ENCODE measurements at places on chromosomes 4 and X.

DNA sequence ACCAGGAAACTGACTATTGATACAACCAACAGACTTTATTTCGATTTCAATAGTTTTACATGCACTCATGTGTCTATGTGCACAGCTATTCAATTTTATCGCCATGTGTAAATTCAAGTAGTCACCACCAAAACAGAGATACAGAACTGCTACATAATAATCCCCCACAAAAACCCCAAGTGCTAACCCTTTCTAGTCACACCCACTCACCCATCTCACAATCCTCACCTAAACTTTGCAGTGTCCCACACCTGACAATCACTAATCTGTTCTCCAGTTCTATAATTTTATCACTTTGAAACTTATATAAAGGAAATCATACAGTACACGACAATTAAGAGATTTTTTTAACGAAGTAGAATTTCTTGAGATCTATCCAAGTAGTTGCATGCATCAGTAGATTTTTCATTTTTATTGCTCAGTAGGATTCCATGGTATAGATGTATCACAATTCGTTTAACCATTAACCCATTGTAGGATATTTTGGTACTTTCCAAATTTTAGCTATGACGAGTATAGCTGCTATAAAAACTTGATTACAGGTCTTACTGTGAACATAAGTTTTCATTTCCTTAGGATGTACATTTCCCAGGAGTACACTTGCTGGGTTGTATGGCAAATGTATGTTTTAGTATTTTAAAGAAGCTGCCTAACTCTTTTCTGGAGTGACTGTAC lies 85.9 kb downstream of the CASK start:
- peaks cover 22% of the 10 kb centered on the region for H3K4me1 ChIP-seq
- H3K4me3 ChIP-seq = no peak overlapping the region
- no peaks in the 10 kb centered on the region for H3K27me3 ChIP-seq

DNA sequence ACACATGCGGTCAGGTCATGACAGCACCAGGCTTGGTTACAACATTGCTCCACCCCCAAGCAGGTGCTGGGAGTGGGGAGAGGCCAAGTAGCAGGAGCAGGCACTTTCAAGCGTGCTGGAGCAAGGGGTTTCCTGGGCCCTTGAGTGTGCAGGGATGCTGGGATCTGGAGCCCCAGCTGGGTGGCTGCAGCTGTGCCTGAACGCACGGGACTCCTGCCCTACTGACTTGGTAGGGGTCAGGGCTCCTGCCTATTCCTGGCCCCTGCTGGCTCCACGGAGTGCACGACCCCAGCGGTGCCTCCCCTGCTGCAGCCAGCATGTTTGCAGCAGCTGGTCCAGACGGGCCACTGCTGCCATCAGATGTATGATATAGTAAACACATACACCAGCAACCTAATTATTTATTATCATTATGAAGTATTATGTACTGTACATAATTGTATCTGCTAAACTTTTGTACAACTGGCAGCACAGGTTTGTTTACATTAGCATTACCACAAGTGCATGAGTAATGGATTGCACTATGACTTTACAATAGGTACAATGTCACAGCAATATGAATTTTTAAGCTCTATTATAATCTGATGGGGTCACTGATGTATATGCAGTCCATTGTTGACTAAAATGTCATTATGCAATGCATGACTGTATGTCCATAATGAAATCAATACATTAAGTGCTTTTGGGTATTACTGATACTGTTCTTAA lies 620.6 kb downstream of the RAPGEF2 start:
- no peak overlapping the region for H3K4me3 ChIP-seq
- H3K27ac ChIP-seq = no peak overlapping the region
- no peak for DNase-seq

- no peaks in the 10 kb centered on the region for H3K4me1 ChIP-seq
- no peak for DNase-seq
- no peak overlapping the region for H3K27ac ChIP-seq
- no peaks in the 10 kb centered on the region for H3K36me3 ChIP-seq
Observed at GRCh38 chr4:166662266-166662843, 571.9 kb downstream of the SPOCK3 start.

DNA sequence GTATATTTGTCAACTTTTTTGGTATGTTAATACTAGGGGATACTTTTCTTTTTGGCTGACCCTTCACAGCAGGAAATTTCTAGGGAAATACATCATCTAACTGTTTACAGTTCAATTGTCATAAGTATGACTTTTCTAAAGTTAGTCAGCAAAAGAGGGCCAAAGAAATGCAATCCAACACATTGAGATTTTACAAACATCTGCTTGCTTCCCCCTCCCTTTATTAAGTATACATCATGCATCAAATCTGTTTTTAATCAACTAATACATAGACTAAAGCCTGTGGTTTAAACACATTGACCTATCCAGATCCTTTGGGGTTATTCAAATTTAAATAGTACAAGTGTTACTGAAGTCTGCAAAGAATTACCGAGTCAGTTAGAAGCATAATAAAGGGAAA lies 93.9 kb downstream of the MID1 start:
- no peak for DNase-seq
- H3K27ac ChIP-seq = no peak overlapping the region
- no peaks in the 10 kb centered on the region for H3K36me3 ChIP-seq
- H3K4me3 ChIP-seq = no peak overlapping the region
- H3K27me3 ChIP-seq = no peaks in the 10 kb centered on the region
- no peaks in the 10 kb centered on the region for H3K4me1 ChIP-seq

DNA sequence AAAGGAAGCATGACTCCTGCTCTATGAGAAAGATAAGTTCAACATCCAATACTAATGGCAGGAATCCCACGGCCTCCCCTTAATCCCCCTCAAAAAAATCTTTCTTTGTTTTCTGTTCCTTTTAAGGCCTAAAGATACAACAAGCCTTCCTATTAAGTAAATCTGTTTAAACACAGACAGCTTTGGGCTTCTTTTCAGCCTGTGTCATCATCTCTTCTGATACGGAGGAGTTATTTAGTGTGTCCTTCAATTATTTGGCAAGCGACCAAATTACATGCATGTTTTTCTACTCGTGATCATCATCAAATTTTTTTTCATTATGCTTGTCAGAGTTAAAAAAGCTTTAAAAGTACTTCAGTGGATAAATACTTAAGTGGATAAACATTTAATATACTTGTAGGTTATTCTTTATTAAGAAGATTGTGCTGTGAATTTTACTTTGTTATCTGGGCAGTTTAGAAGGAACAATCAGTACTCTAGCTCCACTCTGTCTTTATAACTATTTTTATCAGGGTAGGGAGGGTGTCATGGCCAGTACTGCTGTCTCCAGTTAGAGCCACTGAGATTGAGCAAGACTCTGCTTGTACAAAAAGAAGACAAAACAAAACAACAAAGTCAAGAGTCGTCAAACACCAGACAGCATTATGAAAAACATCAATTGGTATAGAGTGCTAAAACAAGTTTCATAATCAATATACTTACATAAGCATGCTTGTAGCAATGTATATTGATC lies 210.7 kb downstream of the PRR32 start:
- DNase-seq = no peak
- no peak overlapping the region for H3K4me3 ChIP-seq
- no peak overlapping the region for H3K27ac ChIP-seq
- H3K27me3 ChIP-seq = no peaks in the 10 kb centered on the region

GRCh38 chrX:40151211-40152172 lies 53.7 kb upstream of the BCOR start:
- H3K27me3 ChIP-seq = no peaks in the 10 kb centered on the region
- H3K36me3 ChIP-seq = no peaks in the 10 kb centered on the region
- H3K27ac ChIP-seq = no peak overlapping the region
- H3K4me1 ChIP-seq = peaks cover 16% of the 10 kb centered on the region

DNA sequence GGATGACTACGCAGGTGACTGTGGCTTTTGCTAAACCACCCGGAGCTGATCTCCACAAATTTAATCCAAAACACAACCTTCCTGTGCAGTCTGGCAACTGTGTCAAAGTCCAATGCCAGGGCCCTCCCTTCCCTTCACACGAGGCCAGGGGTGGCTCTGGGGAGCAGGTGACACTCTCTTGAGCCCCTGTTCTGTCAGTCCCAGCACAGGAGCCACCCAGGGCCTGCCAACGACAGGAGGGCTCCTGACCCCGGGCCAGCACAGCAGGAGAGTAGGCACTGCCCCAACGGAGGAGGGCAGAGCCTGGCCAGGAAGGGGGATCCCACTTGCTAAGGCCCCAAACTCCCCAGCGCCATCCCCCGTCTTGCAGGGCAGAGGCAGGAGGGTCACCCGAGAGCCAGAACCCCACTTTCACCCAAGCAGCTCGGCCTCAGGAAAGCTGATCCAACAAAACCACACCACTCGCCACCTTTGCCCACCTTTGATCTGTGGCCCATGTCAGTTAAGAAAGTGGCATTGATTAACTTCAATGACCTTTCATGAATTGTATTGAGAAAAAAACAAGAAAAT lies 44.7 kb downstream of the FAM53A start:
- no peak overlapping the region for H3K27ac ChIP-seq
- DNase-seq = no peak
- H3K36me3 ChIP-seq = no peaks in the 10 kb centered on the region
- H3K27me3 ChIP-seq = no peaks in the 10 kb centered on the region
- H3K4me3 ChIP-seq = no peak overlapping the region

- H3K4me3 ChIP-seq = no peak overlapping the region
- H3K4me1 ChIP-seq = no peaks in the 10 kb centered on the region
- no peak overlapping the region for H3K27ac ChIP-seq
- H3K36me3 ChIP-seq = no peaks in the 10 kb centered on the region
- DNase-seq = no peak
Observed at GRCh38 chr4:88812420-88812819, 114.8 kb upstream of the NAP1L5 start.

- H3K36me3 ChIP-seq = no peaks in the 10 kb centered on the region
- H3K27me3 ChIP-seq = peaks cover 47% of the 10 kb centered on the region
- peaks cover 13% of the 10 kb centered on the region for H3K4me1 ChIP-seq
- H3K27ac ChIP-seq = no peak within 1 kb of the TSS
Observed at GRCh38 chr4:82561786-82562563, at the start of gene TMEM150C. TMEM150C (minus strand) TSS chr4:82561988; CDS start chr4:82504657, 57,331 bp downstream.

DNA sequence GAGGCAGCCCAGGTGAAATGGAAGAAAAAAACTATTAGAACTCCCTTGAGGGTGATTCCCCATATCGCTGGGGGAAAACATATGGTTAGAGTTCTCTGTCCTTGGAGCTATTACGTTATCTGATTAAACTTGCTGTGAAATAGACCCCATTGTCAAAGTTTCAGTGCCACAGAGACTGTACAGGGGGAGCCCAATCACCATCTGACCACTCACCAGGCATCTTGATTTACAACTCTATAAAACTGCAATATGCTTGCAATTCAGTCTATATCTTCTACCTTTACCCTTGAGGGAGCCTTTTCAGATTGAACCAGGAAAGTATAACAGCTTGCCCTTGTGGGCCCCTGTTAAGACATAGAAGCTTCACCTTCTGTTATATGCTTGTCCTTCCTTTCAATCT lies 18.2 kb downstream of the TMEM255A start:
- no peaks in the 10 kb centered on the region for H3K27me3 ChIP-seq
- H3K36me3 ChIP-seq = no peaks in the 10 kb centered on the region
- DNase-seq = no peak
- peaks cover 10% of the 10 kb centered on the region for H3K4me1 ChIP-seq

DNA sequence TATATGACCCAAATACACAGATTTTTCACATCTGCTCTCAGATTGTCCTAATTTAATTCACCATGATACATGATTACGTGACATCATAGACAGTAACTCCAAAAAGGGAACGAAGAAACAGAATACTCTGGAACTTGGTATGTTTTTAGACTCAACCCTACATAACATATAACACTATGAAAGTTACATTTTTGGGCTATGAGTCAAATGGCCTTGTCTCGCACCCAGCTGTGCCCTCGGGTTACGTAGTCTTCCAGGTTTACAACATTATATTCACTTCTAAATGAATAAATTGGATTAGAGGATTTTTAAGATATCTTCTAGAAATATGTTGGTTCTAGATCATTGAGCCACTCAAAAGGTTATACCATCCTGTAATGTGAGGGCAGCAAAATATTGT lies 2089.6 kb upstream of the TENM3 start:
- H3K27me3 ChIP-seq = no peaks in the 10 kb centered on the region
- no peak overlapping the region for H3K4me3 ChIP-seq
- H3K36me3 ChIP-seq = no peaks in the 10 kb centered on the region
- H3K4me1 ChIP-seq = no peaks in the 10 kb centered on the region
- DNase-seq = no peak

DNA sequence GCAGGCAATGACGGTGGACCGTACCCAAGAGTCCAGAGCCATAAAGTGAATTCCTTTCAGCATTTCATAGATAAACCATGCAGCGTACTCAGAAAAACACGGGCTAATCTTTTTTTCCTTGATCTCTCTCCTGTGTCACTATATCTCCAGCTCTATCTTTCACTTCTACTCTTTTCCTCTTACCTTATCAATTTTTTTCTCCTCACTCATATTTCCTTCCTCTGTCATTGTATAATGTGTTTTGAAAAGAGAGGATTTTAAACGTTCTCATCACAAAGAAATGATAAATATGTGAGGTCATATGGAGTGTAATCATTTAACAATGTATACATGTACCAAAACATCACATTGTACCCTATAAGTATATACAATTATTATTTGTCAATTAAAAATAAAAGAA lies 176.5 kb downstream of the CPE start:
- no peak for DNase-seq
- no peaks in the 10 kb centered on the region for H3K4me1 ChIP-seq
- H3K27ac ChIP-seq = no peak overlapping the region
- no peaks in the 10 kb centered on the region for H3K36me3 ChIP-seq
- H3K4me3 ChIP-seq = no peak overlapping the region
- peaks cover 2% of the 10 kb centered on the region for H3K27me3 ChIP-seq

DNA sequence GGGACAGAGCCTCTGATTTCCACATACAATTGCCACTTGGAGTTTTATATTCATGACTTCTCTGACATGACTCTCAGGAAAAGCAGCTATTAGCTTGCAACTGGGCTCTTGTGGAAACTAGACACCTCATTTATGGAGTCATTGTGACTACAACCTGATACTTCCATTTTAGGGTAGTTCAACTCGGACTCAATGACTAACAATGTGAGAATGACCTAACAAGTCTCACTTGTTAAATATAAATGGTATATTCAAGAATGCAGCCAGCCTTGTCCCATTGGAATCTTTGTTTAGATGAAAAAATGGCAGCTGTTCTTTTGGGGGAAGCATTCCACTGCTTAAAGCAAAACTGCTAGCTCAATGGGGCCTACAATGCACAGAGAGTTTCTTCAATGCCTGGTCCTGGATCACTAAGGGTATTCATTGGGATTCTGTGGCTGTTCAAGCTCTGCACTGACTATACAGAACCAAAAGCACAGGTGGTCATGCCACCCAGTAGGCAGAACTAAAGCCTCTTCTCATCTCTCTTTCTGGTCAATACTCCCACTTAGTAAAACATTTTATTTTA lies 36.5 kb upstream of the GLRA3 start:
- H3K27me3 ChIP-seq = no peaks in the 10 kb centered on the region
- H3K27ac ChIP-seq = no peak overlapping the region
- H3K36me3 ChIP-seq = no peaks in the 10 kb centered on the region
- no peak overlapping the region for H3K4me3 ChIP-seq
- no peaks in the 10 kb centered on the region for H3K4me1 ChIP-seq
- no peak for DNase-seq
